ENCODE measurements at places on chromosomes 5 and 9.

GRCh38 chr5:120734033-120734432, 269.9 kb downstream of the PRR16 start:
- no peak for DNase-seq

DNA sequence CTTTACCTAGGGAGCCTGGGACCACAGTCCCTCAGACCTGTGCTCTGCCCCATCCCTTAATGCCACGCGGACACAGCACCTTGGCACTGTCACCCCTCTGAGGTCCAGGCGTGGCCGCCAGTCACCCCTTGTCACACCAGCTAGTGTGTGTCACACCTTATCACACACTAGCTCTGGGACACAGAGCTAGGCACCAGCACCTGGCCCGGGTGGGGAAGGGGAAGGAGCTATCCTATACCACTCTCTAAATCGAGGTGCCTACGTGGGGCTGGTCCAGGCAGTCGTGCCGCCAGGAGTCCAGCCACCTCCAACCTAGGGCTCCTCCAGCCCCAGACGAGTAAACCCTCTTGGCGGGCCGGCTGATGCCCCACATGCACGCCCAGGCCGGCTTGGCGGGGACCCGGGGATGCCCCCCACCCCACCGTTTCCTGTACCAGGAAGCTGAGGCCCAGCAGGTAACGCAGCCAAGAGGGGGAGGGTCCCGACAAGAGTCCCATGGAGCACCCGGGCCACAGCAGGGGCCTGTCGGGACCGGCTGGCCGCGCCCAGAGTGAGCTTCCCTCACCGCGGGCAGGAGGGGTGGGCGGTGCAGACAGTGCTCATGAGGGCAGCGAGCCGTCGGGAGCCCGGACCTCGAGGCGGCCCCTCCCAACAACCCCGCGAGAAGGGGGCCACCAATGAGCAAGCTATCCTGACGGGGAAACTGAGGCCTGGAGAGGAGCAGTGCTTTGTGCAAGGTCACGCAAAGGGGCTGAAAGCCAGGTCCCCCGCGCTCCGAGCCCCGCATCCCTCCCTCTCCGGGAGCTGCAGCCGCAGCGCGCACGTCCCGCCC, 550 bp downstream of the CORO2A start:
- DNase-seq, result no peak

- no peak for DNase-seq
Observed at GRCh38 chr5:97085459-97086181, 56.8 kb downstream of the LIX1 start.

- no peak for DNase-seq
Observed at GRCh38 chr9:78697618-78698017, 400.7 kb downstream of the PSAT1 start.

GRCh38 chr5:66742083-66742895, 146.1 kb downstream of the MAST4 start:
- DNase-seq, result no peak

DNA sequence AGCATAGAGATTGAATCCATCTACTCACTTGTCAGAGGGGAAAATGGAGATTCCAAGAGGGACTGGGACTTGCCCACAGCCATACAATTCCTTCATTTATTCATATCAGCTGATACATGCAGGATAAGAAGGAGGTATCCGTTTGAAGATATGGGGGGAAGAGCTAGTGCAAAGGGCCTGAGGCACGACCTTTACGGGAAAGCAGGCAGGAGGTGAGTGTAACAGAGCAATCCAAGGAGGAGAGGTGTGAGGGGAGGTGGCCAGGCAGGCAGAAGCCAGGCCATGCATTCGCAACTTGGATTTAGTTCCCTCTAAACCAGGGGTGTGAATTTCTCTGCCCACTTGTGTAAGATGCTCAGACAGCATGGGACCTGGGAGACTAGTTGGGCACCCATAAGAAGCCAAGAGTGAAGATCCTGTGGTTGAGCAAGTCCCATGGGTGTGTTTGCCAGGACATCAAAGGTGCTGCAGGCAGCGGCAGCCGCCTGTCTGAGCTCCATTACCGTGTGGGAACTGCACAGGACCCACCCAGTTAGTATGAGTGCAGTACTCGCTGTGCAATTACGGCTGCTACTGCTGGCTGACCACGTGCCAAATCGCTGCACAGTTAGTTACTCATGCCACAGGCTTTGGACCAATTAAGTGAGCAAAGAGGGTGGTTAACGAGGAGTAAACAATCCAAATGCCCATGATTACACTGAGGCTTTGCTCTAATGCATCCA, 31.4 kb upstream of the FAT2 start:
- DNase-seq, result no peak

DNA sequence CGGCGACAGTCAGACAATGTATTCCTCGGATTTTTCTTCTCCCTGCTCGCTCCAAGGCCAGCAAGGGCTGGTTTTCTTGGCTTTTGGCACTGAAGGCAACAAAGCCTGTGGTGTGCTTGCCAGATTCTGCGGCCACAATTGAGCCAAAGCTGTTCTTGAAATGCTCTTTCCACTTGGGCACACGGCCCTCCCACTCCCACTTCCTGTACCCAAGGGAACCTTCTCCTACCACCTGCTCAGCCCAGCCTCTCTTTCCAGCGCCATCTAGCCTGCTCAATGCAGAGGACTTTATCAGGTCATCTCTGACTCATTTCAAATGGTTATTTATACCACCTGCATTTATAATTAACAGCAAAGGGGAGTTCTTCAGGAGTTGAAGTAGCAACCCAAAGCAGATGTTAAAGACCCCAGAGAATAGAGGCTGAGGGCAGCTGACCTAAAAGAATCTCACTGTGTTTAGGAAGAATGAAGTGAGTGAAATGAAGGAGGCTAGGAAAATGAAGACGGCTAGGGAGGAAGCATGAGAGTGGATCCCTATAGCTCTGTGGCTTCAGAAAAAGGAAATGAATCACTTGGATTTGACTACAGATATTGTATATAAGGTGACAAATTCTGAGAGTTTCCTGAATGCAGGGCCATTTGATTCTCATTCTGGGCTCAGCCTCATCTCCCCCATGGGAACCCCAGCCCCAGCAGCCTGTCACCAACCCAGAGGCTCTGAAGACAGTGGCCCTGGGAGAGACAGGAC, 439.0 kb downstream of the ENC1 start:
- peak; percentile 14 for DNase-seq

DNA sequence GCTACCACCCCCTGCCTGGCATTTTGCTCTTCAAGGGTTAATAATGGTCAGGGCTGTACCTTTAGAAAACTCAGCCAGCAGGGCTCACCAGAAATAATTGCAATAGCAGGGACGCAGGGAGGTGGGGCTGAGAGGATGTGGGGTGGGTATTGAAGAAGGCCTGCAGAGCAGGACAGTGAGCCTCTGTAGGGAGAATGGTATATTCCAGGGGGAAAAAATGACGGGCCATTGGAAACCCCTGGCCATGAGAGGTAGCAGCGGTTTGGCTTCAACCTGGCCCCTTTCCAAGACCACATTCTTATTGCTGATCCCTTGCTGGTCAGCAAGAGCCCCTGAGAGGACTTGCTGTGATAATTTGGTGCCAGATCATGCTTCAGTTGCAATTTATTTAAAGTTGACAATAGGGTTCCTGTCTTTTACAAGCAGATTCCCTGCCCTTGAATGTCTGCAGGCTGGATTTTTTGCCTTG, 36.7 kb upstream of the CTNNA1 start:
- DNase-seq, result no peak

DNA sequence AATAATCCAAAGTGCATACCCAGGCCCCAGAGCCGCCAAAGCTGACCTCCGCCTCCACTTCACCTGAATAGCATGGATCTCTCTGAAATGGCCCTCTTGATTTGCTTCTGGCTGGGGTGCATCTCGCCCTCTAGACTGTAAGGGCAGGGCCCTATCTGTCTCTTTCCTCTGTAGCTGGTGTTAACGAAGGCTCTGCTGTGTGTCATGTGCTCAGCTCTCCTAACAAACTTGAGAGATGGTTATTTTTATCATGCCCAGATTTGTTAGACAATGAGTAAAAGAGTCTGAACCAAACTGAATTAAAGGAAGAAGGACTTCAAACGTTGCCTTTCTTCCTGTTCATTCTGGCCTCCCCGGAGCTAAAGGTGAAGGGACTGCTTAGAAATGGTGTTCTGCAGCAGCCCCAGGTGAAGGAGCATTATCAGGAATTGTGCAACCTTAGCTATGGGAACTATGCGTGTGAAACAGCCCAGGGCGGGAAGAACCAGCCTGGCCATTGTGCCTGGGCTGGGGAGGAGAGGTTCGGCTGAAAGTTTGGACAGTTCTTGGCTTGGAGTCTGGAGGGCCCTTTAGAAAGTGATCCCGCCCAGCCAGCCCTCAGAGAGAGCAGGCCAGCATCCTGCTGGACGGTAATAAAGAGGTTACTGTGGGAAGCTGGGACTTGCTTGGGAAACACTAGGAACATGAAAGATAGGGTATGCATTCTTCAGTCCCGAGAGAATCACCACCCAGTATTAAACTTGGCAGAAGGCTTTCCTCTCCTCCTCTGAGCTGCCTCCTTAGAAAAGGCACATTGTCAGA, 73.5 kb downstream of the WWC1 start:
- DNase-seq, result no peak

DNA sequence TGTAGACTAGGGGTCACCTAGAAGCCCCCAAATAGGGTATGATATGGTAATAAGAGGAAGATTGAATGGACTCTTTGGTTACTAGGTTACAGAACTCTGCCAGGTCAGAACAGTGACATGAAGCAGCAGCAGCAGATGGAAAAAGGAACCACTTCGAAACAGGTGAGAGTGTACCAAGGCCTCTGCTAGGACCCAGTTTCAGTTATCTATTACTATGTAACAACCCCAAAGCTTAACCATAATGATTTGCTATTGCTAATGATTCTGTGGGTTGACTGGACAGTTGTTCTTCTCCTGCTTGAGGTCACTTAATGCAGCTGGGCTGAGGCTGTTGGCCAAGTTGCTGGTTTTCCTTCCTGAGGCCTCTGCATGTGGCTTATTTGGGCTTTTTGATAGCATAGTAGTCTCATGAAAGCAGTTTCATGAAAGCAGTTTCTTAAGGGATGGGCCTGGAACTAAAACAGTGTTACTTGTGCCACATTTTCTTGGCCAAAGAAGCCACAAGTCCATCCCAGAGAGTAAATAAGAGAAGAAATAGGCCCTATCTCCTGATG, 17.6 kb downstream of the C9orf43 start:
- DNase-seq, result no peak

DNA sequence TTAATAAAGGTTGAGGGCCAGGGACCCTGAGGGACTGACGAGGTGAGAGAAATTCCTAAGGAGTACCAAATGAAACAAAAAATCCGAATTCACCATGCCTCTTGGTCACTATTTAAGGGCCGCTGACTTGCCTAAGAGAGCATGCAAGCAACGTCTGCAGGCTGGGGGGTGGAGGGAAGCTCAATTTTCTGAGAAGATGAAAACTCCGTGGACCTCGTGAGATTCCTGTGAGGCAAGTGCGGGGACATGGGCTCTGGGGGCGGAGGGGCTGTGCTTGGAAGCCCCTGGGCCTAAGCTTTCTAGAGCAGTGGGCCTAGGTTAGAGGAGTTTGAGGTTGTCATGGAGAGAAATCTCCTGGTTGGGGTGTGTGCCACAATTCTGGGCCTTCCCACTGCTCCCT, 27.5 kb downstream of the NTRK2 start:
- no peak for DNase-seq

GRCh38 chr5:179816796-179817469, 3.8 kb upstream of the SQSTM1 start:
- DNase-seq, result no peak

DNA sequence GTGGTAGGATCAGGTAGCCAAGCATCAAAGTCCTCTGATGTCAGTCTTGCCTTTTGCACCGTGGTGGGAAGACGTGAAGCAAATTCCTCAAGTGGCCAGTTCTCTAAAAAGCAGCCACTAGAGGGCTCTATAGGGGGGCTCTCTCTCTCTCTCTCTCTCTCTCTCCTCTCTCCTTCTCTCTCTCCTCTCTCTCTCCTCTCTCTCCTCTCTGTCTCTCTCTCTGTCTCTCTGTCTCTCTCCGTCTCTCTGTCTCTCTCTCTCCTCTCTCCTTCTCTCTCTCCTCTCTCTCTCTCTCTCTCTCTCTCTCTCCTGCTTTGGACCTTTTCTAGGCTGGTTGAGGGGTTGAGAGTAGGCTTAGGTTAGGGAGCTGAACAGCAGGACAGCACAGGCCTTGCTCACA, 13.9 kb upstream of the OSMR start:
- DNase-seq, result no peak

- no peak for DNase-seq
Observed at GRCh38 chr5:111984044-111984443, 227.1 kb upstream of the NREP start.

DNA sequence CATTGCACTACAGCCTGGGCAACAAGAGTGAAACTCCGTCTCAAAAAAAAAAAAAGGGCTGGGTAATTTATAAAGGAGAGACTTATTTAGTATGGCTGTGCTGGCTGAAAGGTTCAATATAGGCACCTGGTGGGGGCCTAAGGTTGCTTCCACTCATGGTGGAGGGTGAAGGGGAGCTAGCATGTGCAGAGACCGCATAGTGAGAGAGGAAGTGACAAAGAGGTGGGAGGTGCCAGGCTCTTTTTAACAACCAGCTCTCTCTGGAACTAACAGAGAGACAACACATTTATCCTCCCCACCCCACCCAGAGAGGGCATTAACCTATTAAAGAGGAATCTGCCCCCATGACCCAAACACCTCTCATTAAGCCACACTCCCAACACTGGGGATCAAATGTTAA, 28.9 kb upstream of the SERINC5 start:
- no peak for DNase-seq

DNA sequence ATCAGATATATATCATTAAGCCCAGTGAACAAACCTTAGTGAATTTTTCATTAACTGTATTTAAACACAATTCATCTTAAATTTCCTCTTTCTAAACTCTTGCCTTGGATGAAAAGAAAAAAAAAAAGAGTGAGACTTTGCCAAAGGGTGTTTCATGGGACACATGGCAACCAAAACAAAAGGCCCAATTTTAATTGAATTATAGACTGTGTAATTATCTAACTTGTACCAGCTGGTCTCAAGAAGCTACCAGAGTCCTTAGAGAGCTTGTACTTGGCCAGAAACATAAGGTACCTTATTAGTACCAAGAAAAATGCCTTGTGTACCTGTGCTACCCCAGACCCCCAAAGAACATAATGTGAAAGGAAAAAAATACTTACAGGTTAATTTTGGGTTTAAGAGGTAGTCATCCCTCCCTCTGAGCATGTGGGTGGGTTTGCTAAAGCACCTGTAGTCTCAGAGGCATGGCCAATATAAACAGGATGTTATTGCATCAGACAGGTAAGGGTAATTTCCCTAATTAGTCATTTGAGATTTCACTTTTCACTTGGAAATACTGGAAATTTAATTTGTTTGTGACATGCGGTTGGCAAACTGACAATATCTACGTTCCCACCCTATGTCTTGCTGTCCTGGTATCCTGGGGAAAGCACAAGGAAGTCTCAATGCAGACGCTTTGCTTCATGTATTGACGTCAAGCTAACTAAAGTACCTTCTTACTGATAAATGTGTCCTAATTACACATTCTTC, 90.1 kb downstream of the SNCAIP start:
- no peak for DNase-seq
